ENCODE measurements at places on chromosomes 7 and 10.

DNA sequence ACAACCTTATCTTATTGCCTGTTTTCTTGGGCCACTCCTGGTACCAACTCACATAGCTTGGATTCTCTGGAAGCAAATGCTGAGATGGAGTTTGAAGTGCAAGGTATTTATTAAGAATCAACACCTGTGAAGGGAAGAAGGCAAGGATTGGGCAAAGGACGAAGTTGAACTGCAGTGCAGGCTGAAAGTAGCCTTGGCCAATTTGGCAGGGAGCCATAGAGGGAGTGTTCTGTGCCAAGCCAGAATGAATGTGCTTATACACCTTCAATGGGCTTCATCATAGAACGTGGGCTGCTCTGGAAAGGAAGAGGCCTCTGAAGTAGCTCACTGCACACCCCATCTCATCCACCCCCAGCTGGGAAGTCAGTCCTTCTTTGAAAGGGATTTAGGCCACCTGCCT, 79.8 kb upstream of the IFRD1 start:
- DNase-seq = no peak

- no peak for DNase-seq
Observed at GRCh38 chr10:113303544-113304146, 249.2 kb upstream of the HABP2 start.

DNA sequence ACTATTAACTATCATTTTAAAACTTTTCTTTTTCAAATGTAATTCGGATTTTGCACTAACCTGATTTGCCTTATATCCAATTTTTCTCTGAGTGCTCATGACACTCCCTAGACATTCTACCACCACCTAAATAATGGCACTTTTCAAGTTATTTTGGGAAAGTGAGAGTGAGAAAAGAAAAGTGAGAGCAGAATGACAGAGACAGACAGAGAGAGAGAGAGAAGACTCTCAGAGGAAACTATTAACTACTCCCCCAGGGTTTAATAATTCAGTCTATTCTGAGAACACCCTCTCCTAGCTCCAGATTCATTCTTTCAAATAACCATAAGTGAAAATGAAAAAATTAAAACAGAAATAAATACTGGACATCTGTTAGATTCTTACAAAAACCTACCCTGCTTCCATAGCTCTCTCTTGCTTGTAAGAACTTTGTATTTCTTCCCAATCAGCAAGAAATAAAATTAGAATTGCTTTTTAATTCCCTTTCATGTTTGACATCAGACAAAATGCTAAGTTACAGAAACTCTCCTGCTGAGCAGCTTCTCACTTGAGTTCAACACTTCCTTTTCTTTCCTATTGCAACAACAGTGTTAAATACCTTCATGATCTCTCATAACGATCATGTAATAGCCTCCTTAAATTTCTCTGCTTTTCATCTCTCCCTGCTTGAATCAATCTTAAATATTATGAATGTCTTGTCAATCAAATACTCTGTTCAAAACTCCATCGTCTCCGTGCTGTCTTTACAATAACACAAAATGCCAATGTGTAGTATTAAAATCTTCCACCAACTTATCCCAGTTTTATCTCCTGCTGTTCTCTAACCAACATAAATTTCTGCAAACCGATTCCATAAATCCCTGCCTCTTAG, 191.7 kb downstream of the SEMA3E start:
- no peak for DNase-seq

DNA sequence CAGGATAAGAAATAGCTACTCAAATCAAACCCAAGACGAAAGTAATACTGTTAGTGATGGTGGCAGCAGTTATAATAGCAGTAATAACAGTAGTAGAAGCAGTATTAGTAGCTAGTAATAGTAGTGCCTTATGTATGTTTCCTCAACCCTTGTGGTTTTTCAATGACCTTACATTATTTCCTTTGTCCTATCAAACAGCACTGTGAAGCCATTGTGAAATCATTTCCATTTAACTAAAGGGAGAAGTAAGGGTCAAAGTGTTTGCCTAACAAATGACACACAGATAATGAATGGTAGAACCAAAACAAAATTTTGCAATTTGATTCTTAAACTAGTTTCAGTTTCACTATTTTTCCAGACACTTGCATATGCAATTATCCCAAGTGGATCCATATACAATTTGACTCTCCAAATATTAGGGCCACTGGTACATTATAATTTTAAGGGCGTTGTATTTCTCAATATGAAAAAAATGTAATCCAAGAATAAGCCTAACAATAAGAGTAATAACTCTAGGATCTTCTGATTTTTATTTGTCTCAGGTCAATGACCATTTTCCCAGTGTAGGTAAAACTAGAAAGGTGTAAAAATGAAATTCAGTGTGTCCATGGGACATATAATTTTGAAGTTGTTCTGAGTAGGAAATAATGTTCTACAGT, 33.7 kb upstream of the TMEM26 start:
- DNase-seq = no peak

- DNase-seq = peak; percentile 88
Observed at GRCh38 chr10:89414146-89414878, at the start of gene IFIT5. Gene IFIT5, plus strand, starts transcription at chr10:89414568. Its CDS starts 231 bp downstream, at chr10:89414799.

- no peak for DNase-seq
Observed at GRCh38 chr10:113982769-113983168, 60.9 kb upstream of the ADRB1 start.

DNA sequence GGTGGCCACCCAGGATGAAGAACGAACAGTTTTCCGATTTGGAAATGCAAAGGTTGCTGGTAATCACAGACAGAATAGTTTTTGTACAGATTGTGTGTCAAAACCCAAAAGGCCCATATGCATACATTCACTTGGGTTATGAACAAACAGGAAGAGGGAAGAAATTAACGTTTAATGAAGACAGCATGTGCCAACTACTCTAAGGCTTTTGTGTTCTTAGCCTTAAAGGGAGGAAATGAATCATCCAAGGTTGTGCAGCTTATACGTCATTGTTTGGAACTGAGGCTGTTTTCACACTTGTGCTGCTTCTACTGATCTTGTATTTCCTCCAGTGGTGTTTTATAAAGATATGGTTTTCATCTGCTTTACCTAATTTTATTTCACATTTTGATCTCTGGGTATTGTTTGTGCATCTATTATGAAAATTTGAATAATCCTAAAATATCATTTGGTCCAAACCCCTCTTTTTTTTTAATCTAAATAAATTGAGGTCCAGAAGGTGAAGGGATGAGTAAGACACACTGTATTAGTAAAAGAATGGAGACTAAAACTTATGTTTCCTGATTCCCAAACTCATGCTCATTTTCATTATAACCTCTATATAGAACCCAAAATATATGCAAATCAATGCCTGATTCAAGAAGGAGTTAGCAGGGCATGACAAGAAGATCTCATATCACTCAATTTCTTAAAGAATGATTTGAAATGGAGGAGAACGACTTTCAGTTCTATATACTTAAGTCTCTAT, 373.1 kb downstream of the THSD7A start:
- no peak for DNase-seq

GRCh38 chr10:129400426-129400825, 66.6 kb upstream of the MGMT start:
- no peak for DNase-seq

GRCh38 chr7:24595671-24596418, 22.6 kb downstream of the PALS2 start:
- DNase-seq = no peak

DNA sequence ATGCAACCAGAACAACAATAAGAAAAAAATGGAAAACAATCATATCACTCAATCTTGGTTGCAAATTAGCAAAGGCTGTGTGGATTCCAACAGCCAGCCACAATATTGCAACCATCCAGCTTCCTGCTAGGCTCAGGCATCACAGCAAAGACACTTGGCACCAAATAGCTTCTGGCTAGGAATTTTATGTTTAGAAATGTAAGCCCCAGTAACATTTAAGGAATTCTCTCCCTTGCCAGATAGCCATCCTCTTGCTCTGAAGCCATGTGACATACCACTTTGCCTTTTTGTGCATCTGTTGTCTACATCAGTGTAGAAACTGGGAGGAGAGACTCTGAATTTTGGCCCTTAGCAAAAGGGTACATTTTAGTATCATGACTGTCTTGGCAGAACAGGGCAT, 22.2 kb downstream of the MKX start:
- no peak for DNase-seq

- no peak for DNase-seq
Observed at GRCh38 chr7:2169923-2170575, 62.7 kb downstream of the MAD1L1 start.

DNA sequence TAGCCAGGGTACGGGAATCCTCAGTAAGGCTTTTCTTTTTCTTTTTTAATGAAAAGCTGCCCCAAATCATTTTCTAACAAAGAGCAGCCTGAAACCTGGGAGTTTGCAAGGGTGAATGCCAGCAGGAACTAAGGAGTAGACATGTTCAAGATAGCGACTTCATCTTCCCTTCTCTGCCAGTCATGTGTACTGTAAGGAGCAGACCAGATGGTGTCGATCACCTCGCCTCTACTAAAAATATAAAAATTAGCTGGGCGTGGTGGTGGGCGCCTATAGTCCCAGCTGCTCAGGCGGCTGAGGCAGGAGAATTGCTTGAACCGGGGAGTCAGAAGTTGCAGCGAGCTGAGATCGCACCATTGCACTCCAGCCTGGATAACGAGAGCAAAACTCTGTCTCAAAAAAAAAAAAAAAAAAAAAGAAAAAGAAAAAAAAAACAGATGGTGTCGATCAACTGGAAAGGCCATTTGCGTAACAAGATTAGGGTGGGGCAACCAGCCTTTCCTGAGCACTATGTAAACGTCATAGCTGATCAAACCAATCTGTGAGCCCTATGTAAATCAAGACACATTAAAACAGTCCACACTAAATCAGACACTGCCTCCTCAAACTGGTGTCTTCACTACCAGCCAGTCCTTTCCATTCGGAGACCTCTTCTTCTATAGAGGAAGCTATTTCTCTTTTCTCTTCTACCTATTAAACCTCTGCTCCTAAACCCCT, 33.8 kb downstream of the NOLC1 start:
- DNase-seq = peak; percentile 2

- peak; percentile 18 for DNase-seq
Observed at GRCh38 chr10:103648636-103649532, 155.4 kb downstream of the NEURL1 start.

DNA sequence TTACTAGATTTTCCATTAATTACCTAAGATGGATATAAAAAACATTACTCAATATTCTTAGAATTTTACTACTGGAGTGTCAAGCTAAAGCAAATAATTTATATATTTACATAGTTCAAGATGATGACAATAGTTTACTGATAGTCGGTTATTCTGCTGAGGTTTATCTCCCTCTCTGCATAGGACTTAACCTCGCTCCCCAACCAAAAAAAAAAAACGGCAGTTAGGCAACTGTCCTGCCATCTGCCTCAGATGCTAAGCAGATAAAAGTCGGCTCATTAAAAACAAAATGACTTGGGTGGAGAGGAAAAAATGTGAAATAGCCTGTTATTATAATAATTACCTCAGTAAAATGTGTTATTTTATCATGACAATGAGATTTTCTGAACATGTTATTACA, 14.0 kb upstream of the ITGB8 start:
- DNase-seq = no peak

DNA sequence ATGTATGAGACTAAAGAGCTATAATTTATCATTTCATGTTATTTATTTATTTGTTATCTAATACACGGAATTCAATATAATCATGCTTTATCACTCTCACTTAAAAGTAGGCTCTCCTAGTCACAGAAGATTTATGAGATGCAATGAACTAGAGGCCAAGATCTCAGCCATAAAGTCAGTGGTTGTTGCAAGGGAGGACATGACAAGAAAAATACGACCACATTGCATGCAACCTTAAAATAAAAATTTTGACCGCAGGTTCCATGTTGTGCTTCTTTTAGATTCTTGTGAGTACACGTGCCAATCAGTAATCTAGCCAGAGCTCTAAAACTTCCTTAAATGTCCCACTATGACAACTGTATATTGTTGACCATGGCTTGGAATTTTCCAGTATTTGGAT, 75.9 kb upstream of the SP8 start:
- no peak for DNase-seq

DNA sequence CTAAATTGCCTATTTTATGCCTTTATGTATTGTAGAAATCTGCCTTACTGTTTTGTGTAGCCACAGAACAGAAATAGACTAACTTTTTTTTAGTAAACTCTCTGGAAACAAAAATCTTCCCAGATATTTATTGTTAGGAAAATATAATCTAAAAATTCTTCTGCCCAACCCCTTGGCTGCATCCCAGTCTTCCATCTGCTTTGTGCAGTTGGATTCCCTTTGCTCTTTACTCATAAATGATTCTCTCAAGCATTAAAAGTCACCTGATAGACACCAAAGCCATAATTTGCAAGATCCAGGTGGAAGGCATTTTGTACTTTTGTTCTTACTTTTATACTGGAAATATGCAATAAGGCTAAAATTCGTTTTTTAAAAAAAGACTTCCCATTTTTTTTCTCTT, 6.1 kb upstream of the CAV2 start:
- DNase-seq = no peak

- no peak for DNase-seq
Observed at GRCh38 chr7:98399890-98400541, 874 bp downstream of the BAIAP2L1 start.

GRCh38 chr10:30553018-30553625, 76.4 kb downstream of the LYZL2 start:
- DNase-seq = no peak

DNA sequence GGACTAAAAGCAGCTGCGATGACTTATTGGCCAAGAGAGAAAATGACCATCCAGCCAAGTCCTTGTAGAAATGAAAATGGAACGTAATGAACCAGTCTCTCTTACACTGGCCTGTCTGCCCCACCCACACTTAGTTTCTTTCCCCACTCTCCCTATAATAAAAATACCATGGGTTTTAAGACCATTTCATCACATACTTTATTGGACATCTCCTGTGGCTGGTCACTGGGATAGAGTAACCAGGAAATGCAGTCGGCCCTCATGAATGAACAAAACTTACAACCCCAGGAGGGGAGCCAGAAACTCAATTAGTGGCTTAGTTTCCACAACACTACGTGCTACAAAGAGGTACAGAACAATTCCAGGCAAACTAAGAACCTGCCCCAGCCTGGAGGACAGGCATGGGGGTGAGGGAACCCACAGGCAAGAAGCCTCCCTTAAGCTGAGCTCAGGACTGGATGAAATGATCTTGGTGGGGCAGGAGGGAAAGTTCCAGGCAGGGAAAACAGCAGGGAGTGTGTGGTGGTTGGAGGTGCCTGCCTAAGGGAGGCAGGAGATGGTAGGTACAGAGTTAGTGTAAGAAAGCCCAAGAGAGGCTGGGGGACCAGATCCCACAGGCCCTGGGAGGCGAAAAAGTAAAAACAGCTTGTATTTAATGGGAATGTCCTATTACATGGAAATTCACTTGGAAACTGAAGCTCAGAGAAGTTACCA, 29.6 kb downstream of the MKI67 start:
- DNase-seq = no peak

DNA sequence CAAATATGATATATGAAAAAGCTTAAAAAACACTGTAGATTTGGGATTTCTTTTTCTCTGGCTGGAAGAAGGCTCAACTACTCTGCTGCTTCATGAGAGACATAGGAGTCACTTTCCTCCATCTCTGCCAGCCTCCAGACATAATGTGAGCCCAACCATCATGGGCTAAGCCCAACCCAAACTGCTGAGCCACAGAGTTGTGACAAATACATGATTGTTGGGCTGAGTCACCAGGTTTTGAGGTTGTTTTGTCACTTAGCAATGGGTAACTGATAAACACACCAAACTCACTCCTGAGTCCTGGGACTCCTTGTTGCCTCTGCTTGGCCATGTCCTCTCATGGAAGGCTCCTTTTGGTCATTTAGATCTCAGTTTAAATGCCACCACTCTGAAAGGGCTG, 381.8 kb upstream of the FZD8 start:
- DNase-seq = no peak
